ENCODE measurements at places on chromosomes 13 and 19. TPM values are rescaled to one million over a fixed set of nuclear protein-coding genes. Genes with fewer than 3 reads are reported as not detected.

The MAP2K7 gene
- total RNA-seq, result 13.1 TPM

GRCh38 chr13:49690133-49690994, 922 bp downstream of the EBPL start:
- no peak for DNase-seq

- peak; percentile 65 for DNase-seq
These were observed 46.7 kb downstream of the NOTCH3 start for GRCh38 chr19:15154002-15154612.

- DNase-seq, result no peak
These were observed 3.2 kb upstream of the NKG7 start for GRCh38 chr19:51375504-51376221.

- no peak for DNase-seq
These were observed 94.5 kb downstream of the GNG7 start for GRCh38 chr19:2607712-2608601.

- no peak for DNase-seq
These were observed 2.3 kb upstream of the TPM4 start for GRCh38 chr19:16073988-16074387.

- DNase-seq, result no peak
These were observed 1.4 kb upstream of the MIR17HG start for GRCh38 chr13:91346062-91346461.

DNA sequence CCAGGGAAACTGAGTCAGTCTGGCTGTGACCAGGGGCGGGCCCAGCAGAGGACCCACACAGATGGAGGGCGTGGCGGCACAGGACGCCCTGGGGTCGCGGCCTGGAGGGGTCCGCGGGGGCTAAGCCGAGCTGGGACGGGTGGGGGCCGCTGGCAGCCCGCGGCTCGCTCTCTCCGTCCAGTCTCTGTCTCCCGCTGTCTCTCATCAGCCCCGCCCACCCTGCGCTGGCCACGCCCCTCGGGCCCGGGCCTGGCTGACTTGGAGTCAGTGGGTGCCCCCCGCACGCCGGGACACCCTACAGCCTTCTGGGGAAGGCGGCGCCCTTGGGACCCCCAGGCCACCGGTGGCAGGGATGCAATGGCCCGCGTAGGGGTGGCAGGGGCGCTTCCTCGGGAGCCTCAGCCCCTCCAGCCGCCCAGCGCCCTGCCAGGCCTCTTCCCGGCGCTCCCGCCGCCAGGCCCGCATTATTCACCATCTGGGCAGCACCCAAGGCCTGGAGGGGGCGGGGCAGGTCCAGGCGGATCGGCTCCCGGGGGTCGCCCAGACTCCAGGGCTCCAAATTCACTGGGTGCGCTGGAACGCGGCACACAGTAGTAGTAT, at the start of gene TBXA2R:
Gene TBXA2R (minus strand): TSS at position 186 of the 600 bp plus-strand sequence. CDS start 6,241 bp downstream, outside the sequence.
- peak; percentile 53 for DNase-seq

GRCh38 chr13:110422913-110423688, 116.0 kb downstream of the COL4A2 start:
- no peak for DNase-seq

The VAV1 gene
- not detected for total RNA-seq

DNA sequence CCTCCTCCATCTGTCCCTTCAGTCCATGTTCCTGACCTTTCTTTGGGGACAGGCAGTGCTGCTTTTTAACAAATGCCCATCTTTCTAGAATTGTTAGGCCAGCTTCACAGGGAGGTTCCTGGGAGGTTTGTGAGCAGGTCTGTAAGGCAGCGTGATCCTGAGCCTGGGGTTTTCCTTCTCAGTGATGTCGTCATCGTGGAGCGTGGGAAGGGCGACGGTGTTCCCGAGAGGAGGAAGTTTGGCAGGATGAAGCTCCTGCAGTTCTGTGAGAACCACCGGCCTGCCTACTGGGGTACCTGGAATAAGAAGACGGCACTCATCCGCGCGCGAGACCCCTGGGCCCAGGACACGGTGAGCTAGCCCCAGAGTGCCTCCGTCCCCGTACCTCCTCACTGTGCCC, 26.8 kb downstream of the CHAF1A start:
- DNase-seq, result no peak

The NCR1 gene
- not detected for total RNA-seq

DNA sequence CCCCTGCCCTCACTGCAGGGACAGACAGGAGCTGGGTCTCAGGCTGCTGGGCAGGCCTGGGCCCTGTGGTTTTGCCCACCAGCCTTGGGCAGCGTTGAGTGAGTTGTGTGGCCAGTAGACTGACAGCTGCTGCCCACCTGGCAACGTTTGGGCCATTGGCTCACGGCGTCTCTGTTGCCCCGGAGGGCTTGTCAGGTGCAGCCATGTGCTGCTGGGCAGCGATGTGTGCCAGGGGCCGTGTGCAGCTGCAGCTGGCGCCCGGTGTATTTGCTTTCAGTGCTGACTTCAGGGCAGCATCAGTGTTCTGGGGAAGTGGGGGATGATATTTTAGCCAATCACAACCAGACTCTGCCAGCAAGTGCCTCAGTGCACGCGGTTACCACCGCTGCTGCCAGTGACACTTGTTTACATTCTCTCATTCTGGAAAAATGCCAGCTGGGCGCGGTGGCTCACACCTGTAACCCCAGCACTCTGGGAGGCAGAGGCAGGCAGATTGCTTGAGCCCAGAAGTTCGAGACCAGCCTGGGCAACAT, 10.6 kb downstream of the FZR1 start:
- peak; percentile 82 for DNase-seq

- DNase-seq, result no peak
These were observed 2175.9 kb downstream of the PCDH9 start for GRCh38 chr13:65054277-65054676.

Measured in myocyte (in vitro differentiated cells).